ENCODE measurements at places on chromosomes 3 and 15.

DNA sequence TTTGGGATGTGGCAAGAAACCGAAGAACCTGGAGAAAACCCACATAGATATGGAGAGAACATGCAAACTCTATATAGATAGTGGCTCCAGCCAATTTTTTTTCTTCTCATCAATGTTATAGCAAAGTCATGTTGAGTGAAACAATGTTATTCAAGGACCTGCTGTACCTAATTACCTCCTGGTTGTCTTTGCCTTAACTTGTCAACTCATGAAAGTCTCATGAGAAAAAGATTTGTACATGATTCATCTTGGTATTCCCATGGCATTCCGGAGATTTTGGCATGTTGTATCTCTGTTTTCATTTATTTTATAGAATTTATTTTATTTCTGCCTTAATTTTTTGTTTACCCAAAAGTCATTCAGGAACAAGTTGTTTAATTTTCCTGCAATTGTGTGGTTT is 303.8 kb upstream of the CDIN1 start:
- no peak for DNase-seq

- no peak for DNase-seq
Measured at GRCh38 chr3:126509597-126510307, 7.8 kb downstream of the UROC1 start.

GRCh38 chr15:57962887-57963286 is 102.6 kb downstream of the ALDH1A2 start:
- no peak for DNase-seq

DNA sequence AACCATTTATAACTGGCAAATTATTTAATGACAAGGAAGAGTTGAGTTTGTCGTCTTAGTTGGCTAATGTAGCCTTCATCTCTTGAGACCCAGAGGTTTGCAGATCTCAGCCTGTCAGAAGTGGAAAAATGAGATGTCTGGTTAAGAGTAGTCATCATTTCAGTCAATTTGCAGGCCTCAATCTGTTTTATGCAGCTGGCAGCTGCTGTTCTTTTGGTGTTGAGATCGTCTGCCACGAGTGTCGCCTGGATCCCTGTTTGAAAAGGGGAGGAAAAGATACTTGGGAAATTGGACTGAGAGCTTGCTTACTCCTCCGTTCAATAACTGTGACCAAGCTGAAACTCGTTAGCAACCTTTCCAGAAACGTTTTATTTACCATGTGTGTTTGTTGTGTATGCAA is 2.3 kb downstream of the PHLDB2 start:
- DNase-seq = no peak

DNA sequence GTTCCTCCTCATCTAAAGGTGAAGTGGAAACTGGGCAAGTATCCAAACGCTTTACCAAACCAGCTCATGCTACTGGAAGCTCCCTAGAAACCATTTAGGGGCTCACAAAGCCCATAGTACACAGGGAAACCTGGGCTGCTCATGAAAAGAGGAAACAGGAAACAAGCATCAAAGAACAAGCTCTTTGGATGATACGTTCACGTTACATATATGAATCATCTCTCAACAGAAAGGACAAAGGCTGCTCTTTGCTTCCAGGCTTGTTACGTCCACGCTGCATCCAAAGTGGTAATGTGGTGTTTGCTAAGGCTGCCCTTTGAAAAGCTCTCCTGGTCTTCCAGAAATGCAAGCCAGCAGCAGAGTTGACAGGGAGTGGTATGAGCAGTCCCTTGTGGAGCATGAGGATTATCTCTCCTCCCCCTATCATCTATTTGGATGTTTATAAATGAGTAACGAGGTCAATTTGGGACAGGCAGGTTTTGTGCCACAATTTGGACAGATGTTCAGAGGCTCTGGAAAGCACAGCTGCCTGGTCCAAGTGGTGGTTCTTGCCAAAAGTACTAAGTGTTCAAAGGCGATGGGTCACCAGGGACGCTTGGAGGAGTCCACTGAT is 98.0 kb upstream of the RORA start:
- no peak for DNase-seq

- DNase-seq = no peak
Measured at GRCh38 chr3:42545284-42545900, 36.4 kb downstream of the SEC22C start.

GRCh38 chr3:127410678-127411077 is 122.8 kb upstream of the PRR20G start:
- no peak for DNase-seq

- no peak for DNase-seq
Measured at GRCh38 chr3:18645619-18646018, 220.5 kb upstream of the SATB1 start.

DNA sequence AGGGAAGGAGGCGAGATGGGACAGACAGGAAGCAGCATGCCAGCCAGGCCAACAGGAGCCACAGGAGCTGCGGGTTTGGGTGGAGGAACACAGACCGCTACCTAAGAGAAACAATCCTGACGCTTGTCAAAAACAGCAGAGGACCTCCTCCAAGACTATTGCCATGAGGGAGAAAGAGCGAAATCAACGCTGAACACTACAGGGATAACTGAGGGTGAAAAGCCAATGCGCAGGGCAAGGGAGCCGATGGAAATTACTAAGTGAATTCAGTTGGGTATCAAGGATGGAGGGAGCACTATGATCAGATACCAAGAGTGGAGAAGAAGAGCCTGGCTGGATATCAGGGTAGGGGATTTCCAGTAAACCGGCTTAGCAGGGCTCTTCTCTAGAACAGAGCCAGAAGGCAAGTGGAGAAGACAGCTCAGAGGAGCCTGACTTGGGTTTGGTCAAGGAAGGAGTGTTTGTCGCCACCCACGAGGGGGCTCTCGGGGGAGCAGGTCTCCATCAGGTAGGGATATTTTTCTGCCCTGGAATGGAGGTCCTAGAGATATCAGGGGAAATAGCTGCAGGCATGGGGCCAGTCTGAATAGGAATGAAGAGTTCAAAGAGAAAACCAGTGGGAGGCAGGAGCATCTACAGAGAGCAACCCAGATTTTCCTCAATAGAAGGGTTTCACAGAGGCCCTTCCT is 48.4 kb downstream of the SLC41A3 start:
- no peak for DNase-seq

DNA sequence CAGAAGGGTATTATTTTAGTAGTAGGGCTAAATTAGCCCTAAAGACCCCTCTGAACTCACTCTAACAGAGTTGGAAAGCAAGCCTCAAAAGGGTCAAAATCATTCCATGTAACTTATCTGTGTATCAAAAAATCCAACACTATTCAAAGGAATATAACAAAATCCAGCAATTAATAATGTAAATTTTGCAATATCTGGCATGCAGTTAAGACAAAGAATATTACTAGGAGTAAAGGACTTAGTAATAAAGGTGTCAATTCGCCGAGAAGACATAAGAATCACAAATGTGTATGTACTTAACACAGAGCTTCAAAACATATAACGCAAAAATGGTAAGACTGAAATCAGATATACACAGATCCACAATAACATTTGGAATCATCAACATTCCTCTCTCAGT is 71.2 kb upstream of the PFN2 start:
- no peak for DNase-seq

DNA sequence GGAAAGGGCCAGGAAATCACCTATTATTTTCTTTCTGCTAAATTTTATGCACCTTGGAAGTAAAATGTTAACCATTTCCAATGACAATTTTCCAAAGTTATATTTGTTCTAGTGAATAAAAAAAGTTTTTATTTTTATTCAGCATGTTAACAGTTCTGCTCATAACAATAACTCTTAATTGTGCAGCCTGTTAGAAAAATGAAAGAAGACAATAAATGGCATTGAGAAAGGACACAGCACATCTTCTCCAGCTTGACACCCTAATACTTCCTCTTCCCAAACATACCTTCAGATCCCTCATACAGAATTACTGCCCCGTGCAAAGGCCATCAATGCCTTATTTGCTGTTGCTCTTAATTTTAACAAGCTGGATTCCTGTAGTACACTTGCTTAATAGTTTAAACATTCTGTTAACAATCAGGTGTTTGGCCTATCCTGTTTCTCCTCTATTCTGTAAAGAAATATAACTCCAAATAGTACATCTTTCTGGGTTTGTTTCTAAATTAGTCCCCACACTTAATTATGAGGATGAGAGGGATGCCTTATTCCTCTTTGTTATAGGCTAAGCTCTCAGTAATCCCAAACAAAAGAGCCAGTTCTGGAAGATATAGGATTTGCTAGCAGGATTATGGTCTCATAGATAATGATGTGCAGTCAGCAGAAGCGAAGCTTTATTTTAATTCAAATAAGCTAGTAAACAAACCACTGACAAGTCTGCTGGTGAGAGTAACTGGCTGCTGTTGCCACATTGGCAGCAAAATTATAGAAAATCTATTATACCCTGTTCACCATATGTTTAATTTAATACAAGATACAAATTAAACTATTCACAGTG is 19.2 kb upstream of the SOX2 start:
- DNase-seq = no peak

DNA sequence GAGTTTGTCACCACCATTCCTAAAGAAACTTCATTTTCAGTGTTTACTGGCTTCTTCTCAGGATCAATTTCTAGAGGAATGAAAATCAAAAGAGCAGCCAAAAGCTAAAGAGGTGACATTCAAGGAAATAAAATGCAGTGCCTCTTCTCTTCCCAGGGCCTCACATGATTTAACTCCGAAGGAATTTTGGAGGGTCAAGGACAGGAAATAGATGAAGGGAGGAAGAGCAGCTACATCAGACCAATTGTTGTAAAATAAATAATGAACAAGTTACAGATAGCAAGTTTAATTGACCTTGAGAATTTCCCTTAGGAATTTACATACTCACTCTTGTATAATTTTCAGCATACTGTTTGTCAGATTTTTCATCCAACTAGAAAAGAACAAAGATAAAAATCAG is 78.1 kb downstream of the LRRFIP2 start:
- DNase-seq = no peak

DNA sequence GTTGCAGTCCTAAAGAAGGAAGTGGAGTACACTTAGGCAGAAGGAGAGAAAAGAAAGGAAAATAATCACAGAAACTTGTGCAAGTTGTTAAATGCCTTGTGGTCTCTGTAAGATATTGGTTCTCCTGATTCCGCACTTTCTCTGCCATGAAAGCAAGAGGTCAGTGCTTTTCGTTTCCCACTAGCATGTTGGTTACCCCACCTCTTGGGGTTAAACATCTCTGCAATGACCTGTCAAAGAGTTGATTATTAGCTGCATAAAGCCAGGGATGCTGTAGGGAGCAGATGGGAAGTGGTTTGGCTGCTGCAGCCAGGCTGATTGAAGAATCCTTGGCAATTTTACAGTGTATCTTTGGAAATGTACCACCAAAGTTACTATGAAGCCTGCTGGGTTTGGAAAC is 33.3 kb downstream of the ZNF609 start:
- DNase-seq = no peak

GRCh38 chr15:94168250-94168649 is 63.1 kb upstream of the MCTP2 start:
- peak; percentile 59 for DNase-seq

DNA sequence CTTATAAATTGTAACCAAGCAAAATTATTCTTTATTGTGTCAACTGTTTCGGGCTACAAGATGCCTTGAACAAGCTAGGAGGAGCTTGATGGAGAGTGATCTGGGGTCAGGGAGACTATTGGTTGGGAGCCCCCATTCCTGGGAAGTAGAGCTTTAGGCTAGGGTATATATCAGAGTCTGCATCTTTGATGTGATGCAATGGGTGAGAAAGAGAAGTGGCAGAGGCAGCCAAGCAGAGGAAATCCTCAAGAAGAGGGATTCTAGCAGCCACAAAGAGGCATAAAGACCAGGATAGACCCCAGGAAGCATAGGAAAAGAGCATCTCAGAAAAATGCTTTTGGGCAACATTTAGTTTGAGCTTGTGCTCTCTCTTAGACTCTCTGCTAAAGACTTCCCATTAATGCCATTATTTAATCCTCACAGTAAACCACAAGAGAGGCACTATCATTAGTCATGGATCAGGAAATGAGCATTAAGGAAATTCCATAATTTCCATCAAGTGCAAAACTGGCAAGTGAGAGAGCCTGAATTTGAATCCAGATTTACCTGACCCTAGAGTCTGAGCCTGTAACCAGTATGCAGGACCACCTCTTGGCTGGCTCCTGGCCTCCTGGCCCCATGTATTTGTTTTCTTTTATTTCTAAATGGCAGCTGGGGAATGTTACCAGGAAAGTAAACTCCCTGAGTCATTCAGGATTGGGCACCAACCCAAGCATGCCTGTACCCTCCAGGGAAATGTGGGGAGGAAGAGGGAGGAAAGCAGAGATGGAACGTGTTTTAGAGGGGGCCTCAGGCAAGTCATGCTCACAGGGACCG is 118.7 kb downstream of the RPL22L1 start:
- DNase-seq = peak; percentile 68

DNA sequence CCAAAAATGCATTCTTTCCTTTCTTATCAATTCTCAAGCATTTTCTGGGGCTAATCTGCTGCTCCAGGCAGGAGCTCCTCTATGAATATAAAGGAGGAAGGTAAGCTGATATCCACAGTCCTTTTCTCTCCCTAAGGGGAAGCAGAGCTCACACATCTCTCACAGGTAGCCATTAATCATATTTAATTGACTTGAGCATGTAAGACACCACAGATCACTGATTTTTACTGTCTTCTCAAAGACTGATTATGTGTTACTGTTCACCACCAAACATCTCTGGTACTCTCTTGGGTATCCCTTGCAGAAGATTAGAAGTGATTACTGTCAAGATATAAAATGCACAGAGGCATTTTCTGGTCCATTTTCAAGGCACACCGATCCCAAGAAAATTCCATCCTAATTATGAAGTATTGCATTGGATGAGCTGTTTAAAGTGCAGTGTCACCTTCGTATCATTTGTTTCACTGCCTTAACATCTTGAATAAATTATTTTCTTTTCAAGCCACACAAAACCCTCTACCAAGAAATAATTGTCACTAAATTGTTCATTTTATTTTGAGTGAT is 100.7 kb downstream of the ARPP21 start:
- no peak for DNase-seq

DNA sequence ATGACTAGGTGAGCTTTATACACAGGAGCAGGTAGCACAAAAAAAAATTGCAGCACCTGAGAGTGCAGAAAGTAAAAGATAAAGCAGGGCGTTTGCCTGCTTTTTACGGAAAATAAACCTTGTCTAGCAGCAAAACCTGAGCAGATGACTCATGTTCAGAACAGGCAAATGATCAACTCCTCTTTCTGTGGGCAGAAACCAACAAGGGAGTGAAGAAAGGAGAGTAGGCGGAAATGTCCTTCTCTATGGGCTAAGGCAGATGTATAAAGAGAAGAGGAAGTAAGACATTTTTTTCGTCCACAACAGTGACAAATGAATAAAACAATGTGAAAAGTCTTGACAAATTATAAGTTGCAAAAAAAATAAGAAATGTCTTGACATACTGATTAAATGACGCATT is 24.5 kb upstream of the GMNC start:
- DNase-seq = peak; percentile 63

DNA sequence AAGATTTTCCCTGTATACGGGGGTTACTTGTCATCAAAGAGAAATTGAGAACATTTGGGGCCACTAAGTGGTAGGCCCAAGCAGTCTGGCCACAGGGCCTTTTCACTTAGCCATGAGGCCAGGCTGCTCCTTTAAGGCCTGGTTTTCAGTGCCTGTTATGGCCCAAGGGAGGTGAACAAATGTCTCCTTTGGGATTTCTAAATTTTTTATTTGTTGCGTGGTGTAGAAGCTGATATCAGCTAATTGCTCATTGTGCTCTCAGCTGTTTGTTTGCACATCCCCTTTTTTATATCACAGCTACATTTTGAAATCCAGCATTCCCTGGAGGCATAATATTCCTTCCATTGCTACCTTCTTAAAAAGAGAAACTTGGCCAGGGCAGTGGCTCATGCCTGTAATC is 48.5 kb downstream of the RLBP1 start:
- DNase-seq = no peak
